ENCODE measurements at places on chromosomes 3 and 15.

DNA sequence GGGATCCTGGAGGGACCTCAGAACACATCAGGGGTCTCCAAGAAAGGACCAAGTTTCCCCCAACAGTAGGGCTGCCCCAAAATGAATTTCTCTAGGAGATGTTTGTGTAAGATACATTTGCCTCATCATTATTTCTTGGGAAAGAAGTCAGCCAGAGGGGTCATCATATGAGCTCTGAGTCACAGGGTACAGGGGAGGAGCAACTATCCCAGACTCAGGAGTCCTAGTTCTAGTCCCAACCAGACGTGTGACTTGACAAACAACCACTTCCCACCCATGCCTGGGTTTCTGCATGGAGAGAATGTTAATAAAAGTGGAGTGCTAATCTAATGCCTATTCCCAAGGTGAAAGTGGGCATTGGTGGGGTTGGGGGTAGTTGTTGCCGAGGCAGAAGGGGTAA, 144.1 kb downstream of the ALDH1A2 start:
- DNase-seq: no peak

GRCh38 chr15:47473106-47473725, 244.1 kb upstream of the SEMA6D start:
- DNase-seq: no peak

DNA sequence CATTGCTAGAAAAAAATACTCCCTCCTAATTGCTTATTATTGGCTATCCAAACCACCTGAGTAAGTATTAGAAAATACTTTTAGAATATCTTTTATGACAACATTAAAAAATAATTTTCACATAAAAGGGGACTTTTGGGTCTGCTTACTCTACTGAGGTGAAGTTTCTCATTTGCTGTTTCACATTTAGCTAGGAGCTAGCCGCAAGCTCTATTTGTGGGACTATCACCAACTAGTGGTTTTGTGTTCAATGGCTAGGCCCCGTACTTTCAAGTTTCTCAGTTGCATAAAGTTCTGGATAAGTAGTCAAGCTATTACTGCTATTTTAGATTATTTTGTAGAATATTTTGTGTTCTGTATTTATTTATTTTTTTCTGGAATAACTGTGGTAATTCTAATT, 244.2 kb upstream of the SLITRK3 start:
- DNase-seq: no peak

DNA sequence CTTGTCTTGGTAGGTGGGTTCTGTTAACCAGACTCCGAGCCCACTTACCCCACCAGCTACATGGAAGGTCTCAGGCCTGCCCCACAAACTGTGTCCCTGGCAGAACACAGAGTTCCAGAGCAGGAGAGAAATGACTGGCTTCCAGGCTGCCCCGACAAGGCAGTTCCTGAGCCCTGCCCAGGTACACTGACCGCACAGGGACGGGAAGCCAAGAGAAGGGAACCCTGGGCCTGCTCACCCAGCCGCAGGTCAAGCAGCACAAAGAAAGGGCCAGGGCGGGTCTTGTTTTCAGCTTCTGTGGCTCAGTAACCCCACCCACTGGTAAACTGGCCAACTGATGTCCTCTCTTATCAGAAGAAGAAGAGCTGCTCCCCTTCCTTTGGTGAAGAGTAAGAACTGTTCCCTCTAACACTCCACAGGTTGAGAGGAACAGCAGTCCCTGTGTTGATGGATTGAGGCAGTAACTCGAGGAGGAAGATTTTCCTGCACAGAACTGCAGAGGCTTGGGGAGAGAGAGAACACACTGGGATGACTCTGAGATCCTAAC, 68.4 kb downstream of the CRTC3 start:
- DNase-seq: peak; percentile 58

DNA sequence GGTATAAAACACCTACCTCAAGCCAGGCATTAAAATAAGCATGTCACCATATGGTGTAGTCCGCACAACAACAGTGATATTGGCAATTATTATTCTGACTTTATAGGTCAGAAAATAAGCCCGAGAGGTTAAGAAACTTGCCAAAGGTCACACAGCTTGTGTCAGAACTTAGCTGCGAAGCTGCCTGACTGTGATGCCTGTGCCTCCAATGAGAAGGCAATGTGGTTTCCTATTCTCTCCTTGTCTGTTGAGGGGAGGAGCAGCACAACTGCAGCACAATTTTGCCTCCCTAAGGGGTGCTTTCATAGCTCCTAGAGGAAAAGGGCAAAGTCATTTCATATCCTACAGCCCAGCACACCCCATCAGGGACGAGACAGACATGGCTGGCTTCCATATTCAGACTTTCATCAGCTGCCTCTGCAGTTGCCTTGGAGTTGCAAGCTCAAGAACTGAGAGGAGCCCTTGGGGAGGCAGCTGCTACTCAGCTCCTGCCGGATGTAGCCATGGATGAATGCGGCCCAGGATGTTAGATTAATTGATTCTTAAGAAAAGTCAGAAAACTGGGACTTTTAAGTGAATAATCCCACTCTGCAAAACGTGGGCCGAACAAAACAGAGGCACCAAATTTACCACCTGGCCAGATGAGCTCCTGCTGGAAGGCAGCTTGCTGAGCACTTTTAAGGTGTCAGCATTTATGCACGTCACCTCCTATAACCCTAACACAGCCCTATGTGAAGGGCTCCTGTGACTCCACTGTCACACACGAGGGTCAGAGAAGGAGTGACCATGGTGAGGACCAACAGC, 38.5 kb downstream of the MYO5C start:
- DNase-seq: no peak

GRCh38 chr3:134376786-134377426, 2.7 kb upstream of the AMOTL2 start:
- DNase-seq: no peak

DNA sequence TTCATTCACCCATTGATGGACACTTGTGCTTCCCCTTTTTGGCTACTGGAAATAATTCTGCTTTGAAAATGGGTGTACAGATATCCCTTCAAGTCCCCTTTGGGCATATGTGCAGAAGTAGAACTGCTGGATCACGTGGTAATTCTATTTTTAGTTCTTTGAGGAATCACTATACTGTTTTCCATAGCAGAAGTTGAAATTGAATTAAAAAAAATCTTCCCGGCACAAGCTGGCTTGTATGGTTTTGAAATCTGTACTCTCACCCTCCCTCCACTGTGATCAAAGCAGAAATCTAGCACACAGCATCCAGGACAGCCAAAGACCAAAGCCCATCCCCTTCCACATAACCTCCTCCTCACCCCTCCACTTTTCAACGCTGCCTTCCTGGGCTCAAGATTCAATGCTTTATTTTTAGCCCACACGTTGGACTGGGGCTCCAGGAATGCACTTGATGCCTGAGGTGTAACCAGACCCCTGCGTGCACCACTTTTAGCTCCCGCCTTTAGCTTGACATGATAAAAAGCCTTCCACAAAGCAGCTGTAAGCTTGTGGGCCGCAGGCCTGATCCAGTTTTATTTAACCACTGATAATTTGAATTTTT, 29.9 kb downstream of the TMEM40 start:
- DNase-seq: no peak

DNA sequence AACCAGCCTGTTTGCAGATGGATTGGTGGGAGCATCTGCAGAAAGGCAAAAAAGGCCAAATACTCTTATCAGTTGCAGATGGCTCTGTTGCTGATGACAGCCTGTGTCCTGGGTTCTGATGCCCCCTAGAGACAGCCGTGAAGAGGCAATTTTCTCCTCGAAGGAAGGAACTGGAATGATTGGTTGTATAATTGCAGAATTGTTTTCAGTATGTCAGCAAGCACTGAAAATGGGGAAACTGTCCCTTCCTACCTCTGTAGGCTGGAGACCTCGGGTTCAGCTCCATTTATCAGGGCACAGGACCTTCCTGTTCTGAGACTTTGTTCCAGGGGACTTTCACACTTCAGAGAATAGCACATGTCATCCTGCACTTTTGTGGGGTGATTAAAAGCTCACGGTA, 103.0 kb downstream of the PGPEP1L start:
- DNase-seq: peak; percentile 69

DNA sequence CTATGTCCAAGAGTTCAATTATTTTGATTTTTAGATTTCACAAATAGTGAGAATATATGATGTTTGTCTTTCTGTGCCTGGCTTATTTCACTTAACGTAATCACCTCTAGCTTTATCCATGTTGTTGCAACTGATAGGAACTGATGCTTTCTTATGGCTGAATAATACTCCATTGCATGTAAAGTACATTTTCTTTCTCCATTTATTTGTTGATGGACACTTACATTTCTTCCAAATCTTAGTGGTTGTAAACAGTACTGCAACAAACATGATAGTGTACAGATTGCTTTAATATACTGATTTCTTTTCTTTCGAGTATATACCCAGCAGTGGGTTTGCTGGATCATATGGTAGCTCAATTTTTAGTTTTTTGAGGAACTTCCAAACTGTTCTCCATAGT, 600.6 kb upstream of the SEMA6D start:
- DNase-seq: no peak

GRCh38 chr3:28013864-28014473, 227.4 kb upstream of the CMC1 start:
- no peak for DNase-seq

GRCh38 chr3:65871305-65872141, 167.2 kb downstream of the MAGI1 start:
- DNase-seq: no peak

- no peak for DNase-seq
These were observed 209.1 kb upstream of the NR2E3 start for GRCh38 chr15:71601038-71601834.

- no peak for DNase-seq
These were observed 337.3 kb upstream of the ARHGEF26 start for GRCh38 chr3:153783741-153784480.

DNA sequence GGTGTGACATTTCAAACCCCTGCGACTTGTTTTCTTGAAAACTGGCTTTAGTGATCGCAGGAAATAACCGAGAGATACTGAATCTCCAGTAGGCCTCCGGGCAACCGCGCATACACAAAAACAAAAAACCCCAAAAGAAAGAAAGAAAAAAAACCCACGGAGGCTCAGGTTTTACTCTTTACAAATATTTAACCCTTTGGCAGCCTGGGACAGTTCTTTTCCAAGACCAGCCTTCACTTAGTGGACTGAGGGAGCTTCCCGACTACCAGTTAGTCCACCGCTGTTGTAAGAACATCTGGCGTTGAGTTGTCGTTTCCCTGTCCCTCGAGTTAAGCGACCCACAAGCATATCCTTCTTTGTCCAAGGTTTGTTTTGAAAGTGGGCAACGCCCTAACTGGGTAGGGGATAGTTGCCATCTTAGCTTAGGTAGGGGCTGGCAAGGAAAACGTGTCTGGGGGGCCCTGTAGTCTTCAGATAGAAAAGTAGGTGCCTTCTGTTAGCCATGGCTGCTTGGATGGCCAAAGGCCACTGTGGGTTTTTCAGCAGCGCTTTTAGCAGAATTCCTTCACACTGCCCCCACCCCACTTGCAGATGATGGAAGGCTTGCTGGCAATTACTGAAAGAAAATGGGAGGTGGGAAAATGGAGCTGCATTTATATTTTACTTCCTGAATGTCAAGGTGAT, 6.9 kb downstream of the ISL2 start:
- DNase-seq: no peak

DNA sequence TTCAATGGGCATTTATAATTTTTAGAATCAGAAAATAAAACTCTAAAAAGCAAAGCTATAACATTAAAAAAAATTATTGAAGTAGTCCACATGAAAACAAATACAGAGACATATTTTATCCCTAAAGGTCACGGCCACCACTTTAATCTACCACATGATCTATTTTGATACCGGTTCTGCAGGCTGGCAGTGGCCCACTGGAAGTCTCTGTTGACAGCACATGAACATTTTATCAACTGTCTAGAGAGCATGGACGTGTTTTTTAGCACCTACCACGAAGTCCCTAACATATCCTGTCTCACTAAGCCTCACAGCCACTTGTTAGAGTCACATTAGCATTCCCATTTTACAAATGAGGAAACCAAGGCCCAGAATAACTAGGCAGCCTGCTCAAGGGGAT, 1.8 kb upstream of the CPA3 start:
- DNase-seq: no peak

GRCh38 chr3:103624271-103624670, 1189.5 kb downstream of the ZPLD1 start:
- no peak for DNase-seq

- no peak for DNase-seq
These were observed 9.1 kb downstream of the ANPEP start for GRCh38 chr15:89805241-89806209.

DNA sequence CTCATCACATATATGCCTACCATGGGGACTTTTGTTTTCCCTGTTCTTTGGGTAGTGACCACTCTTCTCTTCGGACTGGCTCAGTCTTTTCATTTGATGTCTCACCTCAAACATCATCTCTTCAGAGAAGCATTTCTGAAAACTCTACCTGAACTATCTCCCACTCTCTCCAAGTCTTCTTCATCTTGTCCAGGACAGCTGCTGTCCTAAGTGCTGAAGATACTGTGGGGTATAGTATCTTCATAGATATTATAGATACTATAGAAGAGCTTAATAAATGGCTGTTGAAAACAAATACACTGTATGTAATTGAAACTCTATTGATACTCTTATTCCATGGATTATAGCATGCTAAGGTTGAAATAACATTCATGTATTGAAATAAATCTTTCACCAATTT, 672.3 kb downstream of the CADM2 start:
- no peak for DNase-seq

- DNase-seq: no peak
These were observed 390.9 kb upstream of the ADAMTS9 start for GRCh38 chr3:65078748-65079147.

- DNase-seq: no peak
These were observed 984 bp downstream of the PLSCR4 start for GRCh38 chr3:146249921-146250320.

DNA sequence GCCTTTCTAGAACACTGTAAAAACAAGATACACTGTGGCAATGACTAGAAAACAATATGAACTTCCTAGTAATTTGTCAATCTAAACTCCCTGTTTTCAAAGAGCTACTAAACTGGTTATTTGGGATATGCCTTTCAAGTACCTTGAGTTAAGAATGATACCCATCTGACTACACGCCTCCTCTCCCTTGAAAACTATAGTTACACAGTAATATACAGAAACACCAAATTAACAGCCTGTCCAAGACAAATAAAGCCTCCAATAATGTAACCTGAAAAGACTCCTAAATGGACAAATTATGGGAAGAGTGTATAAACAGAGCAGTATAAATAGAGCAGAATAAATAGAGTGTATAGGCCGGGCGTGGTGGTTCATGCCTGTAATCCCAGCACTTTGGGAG, 70.1 kb downstream of the SMARCC1 start:
- DNase-seq: no peak

- DNase-seq: no peak
These were observed 275.0 kb upstream of the SLCO3A1 start for GRCh38 chr15:91578511-91578910.

GRCh38 chr3:147423537-147423797, 14.3 kb downstream of the ZIC1 start:
- DNase-seq: no peak

DNA sequence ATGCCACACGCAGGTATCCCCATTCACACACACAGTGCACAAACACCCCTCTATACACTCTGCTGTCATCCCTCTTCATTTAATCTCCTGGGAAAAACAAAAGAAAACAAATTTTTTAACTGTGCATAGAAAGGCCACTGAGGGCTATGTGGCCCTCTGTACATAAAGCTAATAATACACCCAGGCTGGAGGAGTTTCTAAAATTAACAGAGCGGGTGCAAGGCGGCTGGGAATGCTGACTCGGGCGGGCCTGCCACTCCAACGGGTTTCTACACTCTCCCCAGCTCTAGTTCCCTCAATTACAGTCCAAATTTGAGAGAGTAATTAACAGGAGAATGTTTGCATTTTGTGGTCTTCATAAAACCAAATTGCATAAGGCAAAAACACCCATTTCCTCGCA, 23.1 kb downstream of the HCN4 start:
- DNase-seq: no peak

Measured in HuH-7 (cell line).